ENCODE measurements at places on chromosomes 11 and 22.

DNA sequence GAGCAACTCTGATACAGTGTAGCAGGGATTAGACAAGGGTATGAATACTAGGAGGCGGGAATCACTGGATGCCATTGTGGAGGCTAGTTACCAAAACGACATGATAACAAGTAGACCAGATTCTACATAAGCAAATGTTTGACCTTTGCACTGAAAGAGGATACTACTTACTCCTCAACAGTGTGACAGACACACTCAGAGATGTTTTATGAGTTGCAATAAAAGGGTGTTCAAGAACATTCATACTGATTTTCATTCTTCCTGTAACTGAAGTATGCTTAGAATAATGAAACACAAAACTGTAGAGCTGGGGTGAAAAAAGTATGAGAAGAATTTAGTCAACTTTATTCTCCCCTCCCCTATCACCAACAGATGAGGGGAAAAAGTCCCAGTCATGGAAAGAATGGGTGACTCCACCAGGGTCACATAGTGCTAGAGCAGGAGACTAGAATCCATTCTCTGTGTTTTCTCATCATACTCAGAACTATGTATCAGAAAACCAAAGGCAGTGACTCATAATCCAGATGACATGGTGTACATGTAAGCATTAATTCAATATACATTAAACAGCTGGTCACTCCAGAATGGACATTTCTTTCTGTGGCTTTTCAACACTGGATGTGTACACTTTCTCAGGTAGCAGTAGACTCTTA lies 32.8 kb downstream of the ARHGAP20 start:
- DNase-seq: no peak

DNA sequence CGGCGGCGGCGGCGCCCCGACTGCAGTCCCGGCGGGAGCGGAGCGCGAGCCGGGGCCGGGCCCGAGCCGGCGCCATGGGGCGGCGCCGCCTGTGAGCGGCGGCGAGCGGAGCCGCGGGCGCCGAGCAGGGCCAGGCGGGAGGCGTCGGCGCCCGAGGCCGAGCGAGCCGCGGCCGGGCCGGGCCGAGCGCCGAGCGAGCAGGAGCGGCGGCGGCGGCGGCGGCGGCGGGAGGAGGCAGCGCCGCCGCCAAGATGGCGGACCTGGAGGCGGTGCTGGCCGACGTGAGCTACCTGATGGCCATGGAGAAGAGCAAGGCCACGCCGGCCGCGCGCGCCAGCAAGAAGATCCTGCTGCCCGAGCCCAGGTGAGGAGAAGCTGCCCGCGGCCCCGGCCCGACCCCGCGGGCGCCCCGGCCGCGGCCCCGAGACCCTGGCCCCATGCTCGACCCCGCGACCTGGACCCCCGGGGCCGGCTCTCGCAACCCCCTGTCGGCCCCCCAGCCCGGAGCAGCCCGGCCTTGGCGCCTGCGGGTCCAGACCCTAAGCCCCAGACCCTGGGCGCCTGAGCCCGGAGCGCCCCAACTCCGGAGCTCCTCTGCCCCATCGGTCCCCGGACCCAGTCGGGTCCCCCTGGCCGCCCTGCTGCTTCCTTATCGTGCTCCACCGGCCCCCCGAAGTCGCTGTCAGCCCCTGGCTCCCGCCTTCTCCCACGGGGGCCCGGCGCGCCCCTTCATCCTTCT lies at the start of gene GRK2:
Gene GRK2 (plus strand): TSS at position 25 of the 739 bp plus-strand sequence. CDS start 227 bp downstream, at position 252.
- no peak for DNase-seq

DNA sequence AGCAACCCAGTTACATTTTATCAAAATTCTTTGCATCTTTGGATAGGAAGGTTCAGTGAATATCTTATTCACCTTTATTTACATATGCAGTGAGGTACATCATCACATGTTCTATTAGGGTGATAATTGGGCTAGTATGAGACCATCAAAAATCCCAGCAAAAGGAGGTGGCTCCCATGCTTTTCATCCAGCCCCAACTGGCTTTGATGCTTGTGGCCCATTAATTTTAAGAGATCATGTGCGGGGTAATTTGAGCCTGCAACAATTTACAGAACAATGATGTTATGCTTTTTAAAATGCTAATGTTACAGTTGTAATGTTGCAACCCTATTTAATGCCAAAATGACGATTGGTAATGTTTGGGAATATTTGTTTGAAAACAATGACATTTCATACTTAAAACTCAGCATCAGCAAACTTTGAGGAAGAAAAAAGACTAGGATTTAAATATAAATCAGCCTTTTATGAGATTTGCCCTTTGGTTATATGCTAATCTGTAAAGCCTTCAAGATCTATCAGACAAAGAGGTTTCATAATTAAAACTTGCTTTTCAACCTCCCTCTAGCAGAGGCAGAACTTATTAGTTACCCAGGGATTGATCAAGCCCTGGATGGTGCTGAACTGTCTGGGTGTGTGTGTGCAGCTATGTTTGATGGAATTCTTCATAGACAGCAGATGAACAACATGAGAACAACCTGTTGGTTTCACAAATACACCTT lies 183.5 kb upstream of the SORL1-AS1 start:
- DNase-seq: no peak

GRCh38 chr22:43473031-43473430 lies 61.2 kb downstream of the MPPED1 start:
- no peak for DNase-seq

- no peak for DNase-seq
These were observed 10.9 kb downstream of the FAM76B start for GRCh38 chr11:95778699-95779098.

GRCh38 chr11:82505379-82505778 lies 228.3 kb downstream of the FAM181B start:
- no peak for DNase-seq

DNA sequence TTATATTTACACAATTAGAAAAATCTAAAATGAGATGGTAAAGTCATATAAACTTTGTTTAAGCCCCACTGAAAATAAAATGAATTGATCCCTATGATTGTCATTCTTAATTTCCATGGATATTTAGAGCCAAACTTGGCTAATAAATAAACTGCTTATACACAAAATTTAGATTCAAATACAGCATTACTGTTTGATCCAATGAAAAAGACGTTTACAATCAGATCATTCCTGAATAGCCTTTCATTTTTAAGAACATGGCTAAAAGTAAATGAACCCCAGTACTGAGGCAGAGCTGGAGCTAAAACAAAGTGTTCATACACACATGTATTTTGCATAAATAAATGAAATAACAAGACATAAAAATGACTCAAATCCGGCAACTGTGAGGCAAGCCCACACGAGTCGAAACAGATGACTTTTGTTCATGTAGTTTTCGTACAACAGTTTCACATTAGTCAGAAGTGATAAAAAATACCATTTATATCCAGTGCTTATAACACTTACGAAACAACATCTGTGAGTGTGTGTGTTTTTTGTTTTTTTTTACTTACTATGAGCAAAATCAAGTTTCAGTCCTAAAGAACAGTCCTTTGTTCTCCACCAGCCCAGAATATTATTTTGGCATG lies 386.5 kb downstream of the SOX6 start:
- no peak for DNase-seq

- DNase-seq: no peak
These were observed 14.5 kb downstream of the SAA1 start for GRCh38 chr11:18280438-18281045.

DNA sequence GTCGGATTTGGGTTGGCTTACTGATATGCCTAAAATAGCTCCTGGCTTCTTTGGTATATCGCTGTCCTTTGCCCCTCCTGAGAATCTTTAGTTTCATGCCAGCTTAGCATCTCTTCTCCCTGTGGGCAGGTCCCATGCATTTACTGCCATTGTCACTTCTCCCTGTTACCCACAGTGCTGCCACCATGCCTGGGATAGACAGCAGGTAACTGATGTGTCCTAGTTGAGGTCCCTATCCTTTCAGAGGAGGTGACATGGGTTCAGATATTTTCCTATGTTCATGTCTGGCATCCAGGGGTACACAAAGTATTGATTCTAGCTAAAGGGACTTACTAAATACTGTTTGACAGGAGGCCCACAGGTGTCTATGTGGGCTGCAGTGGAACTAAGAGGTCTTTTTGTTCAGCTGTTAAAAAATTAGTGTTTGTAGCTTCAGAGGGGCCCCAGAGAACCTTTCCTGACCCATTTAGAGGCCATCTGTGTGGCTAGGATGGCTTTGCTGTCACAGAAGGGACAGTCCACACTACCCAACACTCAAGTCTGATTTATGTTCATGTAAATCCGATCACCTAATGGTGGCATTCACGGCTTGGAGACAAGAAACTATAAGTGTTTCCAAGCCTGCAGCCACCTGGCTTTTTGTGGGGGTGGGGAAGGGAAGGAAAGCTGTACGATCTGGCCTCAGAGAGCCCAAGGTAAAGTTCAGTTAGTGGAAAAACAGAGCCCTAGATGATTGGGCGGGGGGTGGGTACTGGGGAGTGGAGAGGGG lies 8.5 kb downstream of the TIMP3 start:
- no peak for DNase-seq

GRCh38 chr11:44256673-44257291 lies 53.2 kb downstream of the ALX4 start:
- DNase-seq: no peak

DNA sequence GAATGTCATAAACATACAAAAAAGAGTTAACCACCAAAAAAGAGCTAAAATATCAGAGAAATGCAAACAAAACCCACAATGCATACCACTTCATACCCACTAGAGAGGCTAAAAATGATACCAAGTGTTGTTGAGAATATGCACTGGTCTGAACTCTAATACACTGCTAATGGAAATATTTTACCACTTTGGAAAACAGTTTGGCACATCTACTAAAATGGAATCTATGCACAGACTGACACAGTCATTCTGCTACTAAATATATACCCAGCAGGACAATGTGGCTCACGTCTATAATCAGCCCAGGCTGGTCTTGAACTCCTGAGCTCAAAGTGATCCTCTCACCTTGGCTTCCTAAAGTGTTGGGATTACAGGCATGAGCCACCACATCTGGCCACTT lies 18.0 kb downstream of the MAPK1 start:
- DNase-seq: no peak

DNA sequence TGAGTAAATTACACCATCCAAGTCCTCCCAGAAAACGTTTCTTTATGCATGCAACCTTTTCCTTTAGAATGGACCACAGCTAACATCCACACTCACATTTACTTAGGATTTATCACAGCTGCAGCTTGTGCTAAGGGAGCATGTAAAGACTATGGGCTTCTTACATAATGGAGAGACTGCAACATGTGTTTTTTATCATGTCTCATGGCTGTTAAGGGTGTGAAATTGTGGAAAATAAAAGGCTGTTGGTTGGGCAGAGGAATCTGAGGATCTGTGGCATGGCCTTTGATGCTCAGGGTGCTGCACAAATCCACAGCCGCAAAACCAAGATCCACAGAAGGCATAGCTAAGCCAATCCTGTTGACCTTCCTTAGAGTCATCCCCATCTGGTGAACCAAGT lies 112.0 kb upstream of the MTNR1B start:
- DNase-seq: no peak

DNA sequence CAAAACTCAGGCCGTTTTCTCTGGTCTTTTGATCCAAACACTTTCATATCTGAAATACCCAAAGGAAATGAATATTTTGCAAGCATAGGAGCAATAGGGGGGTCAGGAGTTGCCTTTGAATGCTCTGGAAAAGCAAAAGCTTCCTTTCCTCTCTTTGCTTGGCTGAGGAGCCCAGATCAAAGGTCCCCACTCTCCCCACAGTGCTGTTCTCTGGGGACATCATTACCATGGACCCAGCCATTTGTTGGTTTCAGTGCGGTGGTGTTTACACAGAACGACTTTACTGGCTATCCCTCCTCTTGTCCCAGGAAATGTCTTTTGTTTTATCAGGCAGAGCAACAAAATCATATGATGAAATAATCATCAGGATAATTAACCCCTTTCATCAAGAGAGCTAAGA lies 1089.1 kb downstream of the TBC1D22A start:
- DNase-seq: no peak

DNA sequence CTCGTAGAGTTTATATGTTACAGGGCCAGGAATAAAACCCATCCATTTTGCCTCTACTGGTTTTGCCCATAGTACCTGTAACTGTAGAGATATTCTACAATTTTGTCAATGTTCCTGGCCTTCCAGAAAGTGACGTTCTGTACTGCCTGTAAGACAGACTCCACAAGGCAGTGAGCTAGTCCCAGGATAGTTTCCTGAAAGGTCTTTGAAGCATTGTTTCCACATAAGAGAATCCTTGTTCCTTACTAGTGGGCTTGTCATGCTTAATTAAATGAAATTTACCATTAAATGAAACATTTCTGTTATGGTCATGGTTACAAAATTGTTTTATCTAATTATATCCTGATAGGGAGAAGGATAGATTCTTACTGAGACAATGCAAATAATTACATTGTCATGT lies 80.4 kb downstream of the HSD17B12 start:
- no peak for DNase-seq

DNA sequence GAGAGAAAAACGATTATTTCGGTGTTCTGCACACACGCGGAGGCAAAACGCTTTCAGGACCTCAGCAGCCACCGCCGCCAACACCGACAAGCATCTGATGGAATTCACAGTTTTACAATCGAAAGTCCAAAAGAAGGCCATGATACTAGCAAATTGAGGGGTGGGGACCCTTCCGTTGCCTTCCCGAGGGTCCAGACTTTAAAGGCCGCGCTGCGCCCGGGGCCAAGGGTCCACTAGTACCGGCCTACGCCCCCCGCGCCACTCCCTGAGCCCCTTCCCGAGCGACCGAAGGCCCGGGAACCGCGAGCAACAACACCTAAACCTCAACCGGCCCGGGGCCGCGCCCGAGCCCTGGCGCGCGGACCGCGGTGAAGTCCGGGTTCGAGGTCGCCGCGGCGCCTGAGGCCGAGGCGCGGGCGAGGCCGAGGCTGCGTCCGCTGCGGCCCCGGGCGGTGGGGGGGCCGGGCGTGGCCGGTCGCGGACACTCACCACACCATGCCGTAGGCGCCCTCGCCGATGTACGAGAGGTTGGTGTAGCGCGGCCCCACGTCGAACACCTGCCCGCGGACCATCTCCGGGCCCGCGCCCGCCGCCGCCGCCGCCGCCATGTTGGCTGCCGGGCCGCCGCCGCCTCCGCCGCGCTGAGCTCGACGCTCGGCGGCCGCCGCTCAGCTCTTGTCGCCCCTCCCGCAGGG lies 465 bp downstream of the MAPK1 start:
- no peak for DNase-seq

- no peak for DNase-seq
These were observed 32.3 kb upstream of the ADSL start for GRCh38 chr22:40314041-40314440.

- DNase-seq: no peak
These were observed 8.2 kb downstream of the CBX7 start for GRCh38 chr22:39144101-39144767.

- no peak for DNase-seq
These were observed 950.3 kb upstream of the CCDC90B start for GRCh38 chr11:84236436-84236835.

GRCh38 chr11:42319921-42320320 lies 860.5 kb upstream of the LRRC4C start:
- DNase-seq: no peak

- DNase-seq: no peak
These were observed 3.1 kb downstream of the ENDOD1 start for GRCh38 chr11:95092549-95093324.

- no peak for DNase-seq
These were observed 16.8 kb downstream of the ADAMTS15 start for GRCh38 chr11:130465263-130465662.
